ENCODE measurements at places on chromosomes 12 and 14.

DNA sequence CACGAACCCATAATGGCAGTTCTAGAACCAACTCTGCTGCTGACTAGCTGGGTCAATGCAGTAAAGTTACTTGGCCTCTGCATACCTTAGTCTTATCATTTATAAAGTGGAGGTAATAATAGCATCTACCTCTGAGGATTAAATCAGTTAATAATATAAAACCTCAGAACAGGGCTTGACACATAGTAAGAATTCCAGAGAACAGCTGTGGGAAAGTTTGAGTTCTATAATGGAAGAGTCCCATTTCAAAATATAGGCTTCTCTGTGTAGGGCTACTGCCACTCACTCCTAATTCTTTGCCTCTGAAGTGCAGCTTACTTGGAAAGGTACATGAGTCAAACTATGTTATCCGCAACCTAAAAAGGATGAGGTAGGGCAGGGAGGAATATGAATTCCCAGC, 269.2 kb upstream of the PRKD1 start:
- no peak overlapping the region for H3K27ac ChIP-seq
- H3K4me1 ChIP-seq: peaks cover 27% of the 10 kb centered on the region
- no peak for DNase-seq

DNA sequence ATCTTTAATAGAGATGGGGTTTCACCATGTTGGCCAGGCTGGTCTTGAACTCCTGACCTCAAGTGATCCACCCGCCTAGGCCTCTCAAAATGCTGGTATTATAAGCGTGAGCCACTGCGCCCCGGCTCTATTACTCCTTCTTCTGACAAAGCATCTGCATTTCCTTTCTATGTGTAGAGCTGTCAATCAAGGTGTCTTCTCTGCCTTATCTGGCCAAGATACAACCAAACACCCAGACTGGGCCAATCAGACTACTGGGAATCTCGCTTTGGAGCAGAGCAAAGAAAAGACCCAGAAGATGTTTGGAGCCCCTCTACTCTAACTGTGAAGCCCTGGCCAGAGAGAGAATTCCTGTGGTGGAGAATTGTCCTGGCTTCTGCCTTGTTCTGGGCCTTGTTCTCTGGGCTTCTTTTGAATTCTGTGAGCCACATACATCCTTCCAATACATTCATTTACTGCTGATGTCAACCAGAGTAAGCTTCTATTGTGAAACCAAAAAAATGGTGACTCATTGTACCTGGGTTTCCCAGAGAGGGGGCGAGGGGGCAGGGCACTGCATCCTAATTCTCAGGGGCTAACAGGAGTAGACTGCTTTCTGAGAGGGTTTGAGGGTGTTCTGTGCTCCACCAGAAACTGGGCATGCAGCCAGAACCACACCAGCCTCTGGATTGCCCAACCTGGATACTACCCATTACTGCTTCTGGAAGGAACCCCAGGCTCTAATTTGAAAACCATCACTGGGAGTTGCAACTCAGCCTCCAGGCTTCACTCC, 18.8 kb upstream of the FLVCR2 start:
- peaks cover 2% of the 10 kb centered on the region for H3K36me3 ChIP-seq
- DNase-seq: no peak
- H3K27me3 ChIP-seq: no peaks in the 10 kb centered on the region
- peaks cover 24% of the 10 kb centered on the region for H3K4me1 ChIP-seq

GRCh38 chr14:50800032-50800431, 30.9 kb downstream of the NIN start:
- no peak for DNase-seq
- peaks cover 1% of the 10 kb centered on the region for H3K36me3 ChIP-seq
- H3K27me3 ChIP-seq: no peaks in the 10 kb centered on the region
- H3K4me1 ChIP-seq: peaks cover 13% of the 10 kb centered on the region
- no peak overlapping the region for H3K4me3 ChIP-seq

DNA sequence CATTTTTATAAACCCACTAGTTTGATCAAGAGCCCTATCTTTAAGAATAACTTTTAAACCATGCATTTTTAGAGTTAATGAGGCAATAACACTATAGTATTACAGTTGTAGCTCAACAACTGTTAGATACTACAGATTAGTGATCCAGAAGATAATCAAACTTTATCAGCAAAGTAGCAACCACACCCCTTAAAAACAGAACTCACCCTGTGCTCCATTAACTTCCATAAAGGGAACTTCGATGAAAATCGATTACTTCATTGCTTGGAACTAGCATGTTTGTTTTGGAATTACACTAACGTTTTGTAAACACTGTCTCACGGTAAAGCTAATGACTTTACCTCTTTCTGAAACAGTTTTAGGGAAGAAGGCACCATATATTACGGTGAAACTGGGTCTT, 1.4 kb downstream of the SGPP1 start:
- H3K36me3 ChIP-seq: peaks cover 1% of the 10 kb centered on the region
- peaks cover 4% of the 10 kb centered on the region for H3K27me3 ChIP-seq
- peak overlapping the region; percentile 96 for H3K27ac ChIP-seq
- peaks cover 18% of the 10 kb centered on the region for H3K4me1 ChIP-seq
- peak overlapping the region; percentile 99 for H3K4me3 ChIP-seq
- DNase-seq: no peak

- DNase-seq: no peak
- H3K4me1 ChIP-seq: no peaks in the 10 kb centered on the region
- no peaks in the 10 kb centered on the region for H3K27me3 ChIP-seq
- peaks cover 2% of the 10 kb centered on the region for H3K36me3 ChIP-seq
Measured at GRCh38 chr12:130677957-130678558, 38.0 kb downstream of the RIMBP2 start.

DNA sequence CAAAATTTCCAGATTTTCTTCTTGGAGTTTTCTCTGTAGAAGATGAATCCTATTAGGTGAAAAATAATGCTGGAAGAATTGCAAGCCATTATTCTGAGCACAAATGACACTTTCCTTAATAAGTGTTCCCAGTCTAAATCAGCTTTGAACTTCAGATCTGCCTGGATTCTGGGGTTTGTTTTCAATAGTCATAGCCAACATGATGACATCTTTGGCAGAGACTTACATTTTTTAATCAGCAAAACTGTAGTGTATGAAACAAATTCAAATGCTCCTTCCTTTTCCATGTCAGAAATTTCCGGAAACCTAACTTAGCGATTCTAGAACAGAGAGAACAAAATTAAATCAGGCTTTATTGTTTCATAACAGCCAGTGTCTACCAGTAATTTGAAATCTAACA, 88.5 kb downstream of the TSPAN8 start:
- no peak overlapping the region for H3K4me3 ChIP-seq
- no peaks in the 10 kb centered on the region for H3K27me3 ChIP-seq
- no peaks in the 10 kb centered on the region for H3K36me3 ChIP-seq

DNA sequence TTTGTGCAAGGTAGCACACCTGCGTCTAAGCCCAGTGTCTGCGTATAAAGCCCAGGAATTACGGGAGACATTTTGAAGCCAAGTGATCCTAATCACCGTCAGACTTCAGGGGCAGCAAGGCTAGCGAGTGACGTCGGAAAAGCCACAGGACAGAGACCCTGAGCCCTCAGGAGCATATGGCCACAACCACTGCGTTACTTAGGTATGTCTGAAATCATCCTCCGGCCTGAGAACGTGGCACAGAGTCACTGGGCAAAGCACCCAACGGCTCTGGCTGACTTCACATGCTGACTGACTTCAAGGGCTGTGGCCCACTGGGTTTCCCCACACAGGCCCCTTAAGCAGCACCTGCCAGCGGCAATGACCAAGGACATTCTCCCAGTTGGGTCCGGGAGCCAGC, 71.5 kb downstream of the RIMBP2 start:
- H3K36me3 ChIP-seq: no peaks in the 10 kb centered on the region
- no peak overlapping the region for H3K27ac ChIP-seq
- H3K4me3 ChIP-seq: no peak overlapping the region
- no peak for DNase-seq
- H3K4me1 ChIP-seq: peaks cover 8% of the 10 kb centered on the region

DNA sequence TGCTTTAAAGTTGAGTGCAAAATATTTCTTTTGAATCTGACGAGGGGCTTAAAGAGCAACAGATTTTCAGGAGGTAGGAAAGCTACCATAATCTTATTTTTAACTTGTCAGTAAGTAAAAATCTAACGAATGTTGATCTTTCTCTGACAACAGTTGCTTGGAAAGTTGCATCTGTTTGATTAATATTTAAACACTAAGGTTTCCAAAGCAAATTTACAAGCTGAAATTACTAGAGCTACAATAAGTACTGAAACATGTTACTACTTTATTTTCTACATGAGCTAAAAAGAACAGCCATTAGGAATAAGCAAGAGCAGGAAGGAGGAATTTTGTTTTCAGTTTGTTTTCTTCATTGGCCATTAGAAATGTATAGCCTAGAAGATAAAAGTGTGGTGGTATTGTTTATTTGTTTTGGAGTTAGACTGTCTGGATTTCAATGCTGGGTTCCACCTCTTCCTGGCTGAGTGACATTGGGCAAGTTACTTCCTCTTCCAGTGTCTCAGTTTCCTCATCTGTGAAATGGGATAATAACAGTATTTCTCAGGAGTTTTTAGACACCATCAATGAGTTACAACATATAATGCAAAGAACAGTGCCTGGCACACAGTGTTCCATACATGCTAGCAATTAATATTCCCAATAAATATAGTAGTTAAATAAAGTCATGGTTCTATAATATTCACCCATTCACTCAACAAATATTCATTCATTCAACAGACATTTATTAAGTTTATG, 87.9 kb upstream of the FLRT2 start:
- no peaks in the 10 kb centered on the region for H3K27me3 ChIP-seq
- no peaks in the 10 kb centered on the region for H3K36me3 ChIP-seq
- H3K27ac ChIP-seq: no peak overlapping the region
- no peak overlapping the region for H3K4me3 ChIP-seq
- H3K4me1 ChIP-seq: peaks cover 18% of the 10 kb centered on the region
- DNase-seq: no peak

DNA sequence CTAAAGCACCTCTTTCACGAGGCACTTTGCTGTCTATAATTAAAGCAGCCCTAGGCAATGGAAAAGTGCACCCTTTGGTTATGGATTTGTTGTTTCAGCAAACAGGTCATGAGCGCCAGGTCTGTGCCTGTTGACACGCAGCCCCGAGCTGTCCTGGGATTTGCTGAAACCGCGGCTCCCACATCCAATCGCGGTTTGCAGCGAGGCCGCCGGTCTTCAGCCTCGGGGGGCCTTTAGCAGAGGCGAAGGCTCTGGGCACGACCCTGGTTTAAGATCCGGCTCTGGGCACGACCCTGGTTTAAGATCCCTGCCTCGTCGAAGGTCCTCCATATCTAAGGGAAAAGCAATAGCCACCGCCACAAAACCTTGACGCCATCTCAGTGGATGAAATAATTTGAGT, 79.2 kb downstream of the GLT1D1 start:
- no peak for DNase-seq
- no peaks in the 10 kb centered on the region for H3K4me1 ChIP-seq
- no peak overlapping the region for H3K27ac ChIP-seq
- no peaks in the 10 kb centered on the region for H3K36me3 ChIP-seq

DNA sequence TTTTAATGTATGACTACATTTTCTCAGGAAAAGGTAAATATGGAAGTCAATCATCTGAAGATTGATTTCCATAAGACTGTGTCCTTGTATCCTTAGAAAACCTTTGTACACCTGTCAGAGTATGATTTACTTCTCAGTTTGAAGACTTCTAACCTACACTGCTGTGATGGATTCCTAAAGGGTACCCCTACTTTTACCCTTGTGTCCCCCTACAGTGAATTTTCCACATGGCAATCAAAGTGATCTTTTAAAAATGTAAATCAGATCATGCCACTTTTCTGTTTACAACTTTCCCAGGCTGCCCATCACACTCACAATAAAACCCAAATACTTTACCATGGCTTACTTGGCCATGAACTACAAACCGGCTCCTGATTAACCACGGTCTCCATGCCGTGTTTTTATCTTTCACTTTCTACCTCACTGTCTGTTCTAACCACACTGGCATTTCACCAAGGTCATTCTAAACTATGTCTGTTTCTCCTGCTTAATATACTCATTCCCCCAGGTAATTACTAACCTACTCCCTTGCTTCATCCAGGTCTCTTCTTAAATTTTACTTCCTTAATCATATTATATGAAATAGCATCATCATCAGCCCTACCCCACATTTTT, 8.1 kb downstream of the DNAI7 start:
- no peak for DNase-seq
- H3K36me3 ChIP-seq: no peaks in the 10 kb centered on the region
- no peak overlapping the region for H3K27ac ChIP-seq
- peaks cover 4% of the 10 kb centered on the region for H3K4me1 ChIP-seq
- no peak overlapping the region for H3K4me3 ChIP-seq
- H3K27me3 ChIP-seq: no peaks in the 10 kb centered on the region

DNA sequence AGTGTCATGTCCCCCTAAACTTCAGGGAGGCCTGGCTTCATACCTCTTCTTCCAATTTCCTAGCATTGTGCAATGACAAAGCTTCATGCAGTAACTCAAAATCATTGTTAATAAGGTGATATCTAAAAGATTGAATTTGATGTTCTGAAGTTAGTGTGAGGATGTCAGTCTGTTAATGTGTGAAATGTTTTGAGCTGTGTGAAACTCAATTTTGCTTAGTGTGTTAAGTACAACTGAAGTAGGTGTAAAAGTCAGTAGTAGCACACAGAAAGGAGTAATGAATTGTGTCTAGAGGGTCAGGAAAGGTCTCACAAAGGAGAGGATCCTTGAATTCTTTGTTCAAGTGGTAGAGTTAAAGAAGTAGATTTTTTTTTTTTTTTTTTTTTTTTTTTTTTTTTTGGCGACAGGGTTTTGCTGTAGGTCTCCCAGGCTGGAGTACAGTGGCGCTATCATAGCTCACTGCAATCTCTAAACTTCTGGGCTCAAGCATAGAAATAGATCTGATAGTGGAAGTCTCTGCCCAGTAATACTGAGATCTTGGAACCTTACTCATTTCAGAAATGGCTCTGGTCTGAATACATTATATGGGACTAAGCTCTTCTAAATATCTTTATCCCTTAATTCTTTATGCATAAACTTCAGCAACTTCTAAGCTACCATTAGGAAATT, 63.9 kb downstream of the FUT8 start:
- peaks cover 31% of the 10 kb centered on the region for H3K4me1 ChIP-seq
- no peak overlapping the region for H3K27ac ChIP-seq
- H3K27me3 ChIP-seq: peaks cover 6% of the 10 kb centered on the region
- peaks cover 2% of the 10 kb centered on the region for H3K36me3 ChIP-seq
- DNase-seq: no peak

- DNase-seq: no peak
- peaks cover 17% of the 10 kb centered on the region for H3K4me1 ChIP-seq
- no peaks in the 10 kb centered on the region for H3K27me3 ChIP-seq
- H3K4me3 ChIP-seq: no peak overlapping the region
Measured at GRCh38 chr12:84763107-84763506, 149.5 kb downstream of the SLC6A15 start.

DNA sequence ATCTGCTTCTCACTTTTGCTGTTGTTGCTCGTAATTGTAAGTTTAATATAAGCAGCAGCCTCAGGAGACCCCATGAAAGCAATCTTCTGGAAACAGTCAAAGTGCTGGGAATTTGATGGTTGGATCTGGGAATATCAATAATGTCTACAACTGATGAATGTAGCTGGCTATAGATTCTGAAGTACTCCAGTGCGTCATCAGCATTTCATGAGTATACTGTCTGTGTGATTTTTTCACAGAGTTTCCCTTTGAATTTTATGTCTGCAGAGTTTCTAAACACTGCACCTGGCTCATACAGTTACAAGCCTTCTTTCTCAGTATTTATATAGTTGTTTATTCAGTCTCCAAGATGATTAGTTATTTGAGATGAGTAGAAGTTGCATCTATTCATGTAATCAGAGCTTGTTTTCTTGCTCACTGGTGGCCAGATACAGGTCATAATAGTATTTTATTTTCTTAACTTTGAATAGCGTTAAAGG, 222.3 kb downstream of the RAD51B start:
- peaks cover 51% of the 10 kb centered on the region for H3K4me1 ChIP-seq
- peak overlapping the region; percentile 60 for H3K27ac ChIP-seq
- no peaks in the 10 kb centered on the region for H3K27me3 ChIP-seq
- DNase-seq: no peak
- H3K36me3 ChIP-seq: peaks cover 2% of the 10 kb centered on the region
